H4 (cell line): ENCODE measurements at places on chromosomes 4 and X.

- no peak for DNase-seq
Observed at GRCh38 chr4:59518005-59518823, 1681.9 kb upstream of the ADGRL3 start.

GRCh38 chr4:33961761-33962160 lies 2282.6 kb downstream of the ARAP2 start:
- no peak for DNase-seq

DNA sequence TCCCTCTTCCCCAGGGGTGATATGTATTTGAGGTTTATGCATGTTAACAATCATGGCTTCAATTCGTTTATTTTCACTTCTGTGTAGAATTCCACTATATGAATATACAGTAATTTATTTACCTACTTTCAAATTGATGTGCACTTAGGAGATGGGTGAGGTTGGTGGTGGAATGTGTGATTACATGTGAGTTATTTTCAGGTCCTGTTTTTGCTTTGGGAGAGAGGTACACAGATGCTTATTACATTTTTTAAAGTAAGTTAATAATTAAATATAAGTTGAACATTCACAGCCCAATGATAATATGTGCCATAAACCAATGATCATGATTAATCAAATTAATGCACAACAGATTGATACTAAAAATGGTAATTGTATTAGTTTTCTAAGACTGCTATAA lies 79.5 kb downstream of the SPRY1 start:
- no peak for DNase-seq

- DNase-seq = no peak
Observed at GRCh38 chr4:130511776-130512175, 1415.8 kb downstream of the C4orf33 start.

DNA sequence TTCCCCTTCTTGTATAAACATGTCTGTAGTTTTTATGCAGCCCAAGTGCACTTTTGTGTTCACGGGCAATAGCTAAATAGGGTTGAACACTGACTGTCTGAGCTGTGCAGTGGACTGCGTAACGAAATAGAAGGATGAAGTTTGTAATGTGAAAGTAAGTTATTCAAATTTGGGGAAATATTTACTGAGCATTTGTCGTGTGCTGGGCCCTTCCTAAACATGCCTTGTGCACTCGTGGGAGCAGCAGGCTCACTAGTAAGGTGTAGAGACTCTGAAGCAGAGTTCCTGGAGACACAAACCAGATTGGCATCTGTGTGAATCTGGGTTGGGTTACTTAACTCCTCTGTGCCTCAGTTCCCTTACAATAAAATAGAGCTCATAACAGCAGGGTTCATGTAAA lies 51.7 kb upstream of the C1QTNF7 start:
- no peak for DNase-seq

DNA sequence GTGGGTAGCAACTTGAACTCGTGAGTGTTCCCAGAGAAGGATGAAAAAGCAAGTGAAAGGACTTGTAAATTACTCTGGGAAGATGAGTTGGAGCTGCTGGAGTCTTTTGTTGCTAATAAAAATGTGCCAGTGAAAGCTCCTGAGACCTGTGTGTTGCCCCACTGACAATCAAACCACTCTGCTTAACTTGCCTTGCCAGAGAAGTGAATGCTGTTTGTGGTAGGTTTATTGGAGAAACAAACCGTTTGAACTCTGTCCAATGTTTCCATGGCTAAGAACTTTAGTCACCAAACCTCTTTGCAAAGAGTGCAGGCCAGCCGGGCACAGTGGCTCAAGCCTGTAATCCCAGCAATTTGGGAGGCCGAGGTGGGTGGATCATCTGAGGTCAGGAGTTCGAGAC lies 586.9 kb downstream of the PCDH7 start:
- DNase-seq = peak; percentile 62

DNA sequence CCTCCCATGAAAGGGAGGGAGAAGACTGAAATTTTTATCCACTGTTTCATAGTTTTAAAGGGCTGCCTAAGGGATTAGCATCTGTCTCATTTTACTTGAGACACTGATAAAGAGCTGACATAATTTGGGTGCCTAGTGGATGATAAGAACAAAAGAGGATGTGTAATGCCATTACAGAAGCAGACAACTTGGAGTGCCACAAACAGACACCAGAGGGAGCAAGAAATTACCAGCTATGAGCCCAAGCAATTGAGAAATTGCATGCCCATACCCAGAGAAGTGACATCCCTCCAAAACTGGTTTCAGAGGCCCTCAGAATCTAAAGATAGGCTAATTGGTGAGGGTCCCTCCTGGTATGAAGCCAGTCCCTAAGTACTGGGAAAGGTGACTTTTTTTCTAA lies 38.5 kb upstream of the POU3F4 start:
- DNase-seq = peak; percentile 12

DNA sequence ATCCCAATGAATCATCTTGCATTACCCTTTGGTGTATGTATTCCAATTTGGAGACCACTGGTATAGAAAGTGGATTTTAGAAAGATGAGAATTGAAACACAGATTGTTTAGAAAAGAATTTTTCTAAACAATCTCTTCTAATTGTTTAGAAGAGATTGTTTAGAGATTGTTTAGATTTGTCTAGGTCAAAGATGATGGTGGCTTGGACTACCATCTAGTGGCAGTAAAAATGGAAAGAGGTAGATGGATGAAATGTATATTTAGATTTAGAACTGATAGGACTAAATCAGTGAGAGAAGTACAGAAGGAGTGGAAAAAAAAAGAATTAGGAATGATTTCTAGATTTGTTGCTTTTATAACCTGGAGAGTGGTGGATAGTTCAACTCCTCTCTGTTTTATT lies 70.6 kb downstream of the ARSJ start:
- DNase-seq = no peak

DNA sequence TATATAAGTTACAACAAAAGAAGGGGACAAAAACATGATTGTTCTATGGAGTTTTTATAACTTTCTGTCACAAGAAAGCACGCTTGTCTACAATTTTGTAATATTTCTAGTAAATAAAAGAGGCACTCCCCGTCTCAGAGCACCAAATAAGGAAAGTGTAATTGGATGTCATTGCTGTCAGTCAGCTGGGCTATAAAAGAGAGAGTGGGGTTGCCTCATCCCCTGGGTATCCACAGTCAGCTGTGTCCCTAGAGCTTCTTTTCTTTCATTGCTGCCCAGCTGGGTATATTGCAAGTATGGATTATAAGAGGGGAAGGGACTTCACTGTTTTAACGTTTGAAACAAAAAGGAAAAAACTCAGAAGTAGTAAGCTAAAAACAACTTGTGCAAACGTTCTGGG lies 61.3 kb downstream of the NPNT start:
- DNase-seq = no peak

- DNase-seq = no peak
Observed at GRCh38 chr4:1029529-1029928, 18.1 kb downstream of the FGFRL1 start.

GRCh38 chr4:1399508-1400190 lies 6.6 kb downstream of the NKX1-1 start:
- DNase-seq = no peak

GRCh38 chrX:106606571-106606970 lies 5.2 kb upstream of the RADX start:
- no peak for DNase-seq

DNA sequence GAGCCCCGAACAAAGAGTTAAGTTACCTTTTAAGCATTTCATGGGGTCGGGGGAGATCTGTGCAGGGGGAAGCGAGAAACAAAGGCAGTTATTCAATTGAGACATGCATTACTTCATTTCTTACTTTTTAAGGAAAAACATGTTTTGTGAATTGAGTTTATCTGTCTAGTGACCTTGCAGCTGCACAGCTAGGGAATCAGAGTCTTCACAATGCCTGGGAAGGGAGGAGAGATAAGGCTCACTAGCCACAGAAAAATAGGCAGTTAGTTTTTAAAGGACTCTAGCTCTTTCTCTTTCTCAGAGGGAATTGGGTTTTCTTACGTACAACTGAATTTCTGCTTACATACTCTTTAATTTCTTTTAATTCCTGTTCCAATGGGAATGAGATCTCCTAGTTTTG lies 26.2 kb upstream of the ZBTB33 start:
- DNase-seq = no peak

- no peak for DNase-seq
Observed at GRCh38 chr4:4227510-4228355, 1.0 kb upstream of the OTOP1 start.

GRCh38 chr4:24273136-24273535 lies 311.2 kb downstream of the DHX15 start:
- no peak for DNase-seq

- DNase-seq = peak; percentile 75
Observed at GRCh38 chr4:54165438-54165837, 63.7 kb upstream of the PDGFRA start.

GRCh38 chr4:106893903-106894302 lies 142.2 kb downstream of the DKK2 start:
- DNase-seq = no peak

DNA sequence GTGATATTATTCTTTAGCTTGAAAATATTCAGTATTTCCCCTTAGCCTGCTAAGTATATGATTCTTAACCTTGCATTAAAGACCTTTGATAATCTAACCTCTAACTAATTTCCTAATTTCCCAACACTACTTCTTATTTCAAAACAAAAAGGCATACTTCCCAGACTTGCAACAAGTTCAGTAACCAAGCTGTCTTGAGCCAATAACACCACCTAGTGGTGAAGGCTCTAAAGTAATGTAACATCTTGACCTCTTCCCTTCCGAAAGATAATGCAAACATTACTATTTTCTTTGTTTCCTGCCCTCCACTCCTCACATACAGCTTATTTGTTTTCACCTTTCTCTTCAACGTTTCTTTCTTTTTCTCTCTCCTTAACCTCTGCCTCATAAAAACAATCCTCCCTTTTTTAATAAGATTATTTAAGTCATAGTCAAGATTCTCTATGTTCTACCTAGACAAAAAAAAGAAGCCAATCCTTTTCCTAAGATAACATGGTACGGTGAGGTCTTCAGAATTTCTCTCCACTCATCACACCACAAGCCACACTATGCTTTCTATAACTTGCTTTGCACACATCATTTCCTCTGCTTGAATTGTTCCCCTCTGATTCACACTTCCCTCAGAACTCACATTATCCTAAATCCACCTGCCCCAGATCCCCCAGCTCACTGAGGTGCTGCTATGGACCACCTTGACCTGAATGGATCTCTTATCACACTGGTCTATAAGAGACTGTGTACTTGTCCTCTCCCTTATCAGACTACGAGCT lies 3.5 kb downstream of the FAT1 start:
- DNase-seq = peak; percentile 33

- no peak for DNase-seq
Observed at GRCh38 chr4:151865744-151866591, 105.2 kb upstream of the GATB start.

GRCh38 chr4:123259676-123260646 lies 136.6 kb upstream of the SPRY1 start:
- DNase-seq = no peak

DNA sequence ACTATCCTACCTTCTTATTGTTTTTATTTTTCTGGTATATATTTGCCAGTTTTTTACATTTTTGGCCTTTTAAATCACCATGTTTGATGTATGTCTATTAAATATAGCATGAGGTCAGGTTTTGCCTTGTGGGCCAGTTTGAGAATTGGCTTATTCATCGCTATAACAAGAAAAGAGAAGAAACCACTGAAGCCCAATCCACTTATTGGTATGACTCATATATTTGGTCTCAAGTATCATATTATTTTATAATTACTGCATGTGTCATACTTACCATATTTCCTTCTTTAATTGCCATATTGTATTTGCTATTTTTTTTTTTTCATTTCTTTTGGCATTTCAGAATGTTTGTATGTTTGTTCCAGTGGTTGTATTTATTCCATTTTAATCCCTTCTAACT lies 99.3 kb downstream of the IRF2 start:
- no peak for DNase-seq

DNA sequence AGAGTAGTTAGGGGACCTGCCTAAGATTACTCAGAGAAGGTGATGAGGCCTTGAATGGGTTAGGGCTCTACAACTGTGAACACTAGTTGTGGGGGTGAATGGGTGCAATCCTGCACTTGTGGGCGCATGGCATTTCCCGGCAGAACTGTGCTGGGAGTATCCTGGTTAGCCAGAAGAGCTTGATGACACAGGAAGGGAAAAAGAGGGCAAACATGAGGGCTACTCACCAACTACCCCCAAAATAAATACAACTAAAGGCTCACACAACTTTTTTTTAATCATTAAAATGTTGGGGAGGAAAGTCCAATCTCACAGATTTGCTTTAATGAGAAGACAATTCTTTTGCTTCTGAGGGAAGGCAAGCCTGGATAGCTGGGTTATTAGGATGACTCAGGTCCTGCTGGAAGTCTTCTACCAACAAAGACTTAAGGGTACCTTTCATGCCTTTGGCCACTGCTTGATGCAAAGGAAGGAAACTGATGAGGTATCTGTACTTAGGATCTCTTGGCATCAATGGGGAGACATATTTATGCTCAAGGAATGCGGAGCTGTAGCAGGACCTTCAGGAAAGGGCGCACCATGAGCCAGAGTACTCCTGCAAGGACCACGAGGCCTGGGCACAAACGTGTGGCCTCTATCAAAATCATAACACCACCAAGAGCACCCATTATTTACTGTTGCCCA lies 2.6 kb downstream of the PHKA2 start:
- DNase-seq = no peak

GRCh38 chr4:168610911-168611530 lies 114.2 kb downstream of the PALLD start:
- DNase-seq = no peak

- no peak for DNase-seq
Observed at GRCh38 chrX:39716802-39717540, 380.8 kb downstream of the BCOR start.

DNA sequence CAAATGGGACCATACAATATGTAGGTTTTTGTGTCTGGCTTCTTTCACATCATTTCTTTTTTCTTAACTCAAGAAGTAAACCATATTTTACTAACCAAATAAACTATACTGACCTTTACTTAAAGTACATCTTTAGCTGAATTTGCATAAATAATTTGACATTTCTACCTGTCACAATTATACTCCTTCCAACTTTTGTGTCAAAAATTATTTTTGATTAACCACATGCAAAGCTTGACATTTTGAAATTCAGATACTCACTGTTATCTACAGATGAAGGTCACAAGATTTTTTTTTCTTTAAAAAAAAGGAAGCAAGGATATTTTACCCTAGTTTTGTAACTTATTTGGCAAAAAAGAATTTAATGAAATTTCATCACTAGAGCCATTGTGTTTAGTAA lies 12.0 kb upstream of the RAB9A start:
- no peak for DNase-seq

- DNase-seq = no peak
Observed at GRCh38 chrX:139803224-139803623, 95.3 kb upstream of the MCF2 start.

- no peak for DNase-seq
Observed at GRCh38 chr4:120227554-120227953, 160.9 kb upstream of the MAD2L1 start.
